A172 (cell line): ENCODE measurements at places on chromosomes 16 and 17. TPM values are rescaled to one million over a fixed set of nuclear protein-coding genes. Genes with fewer than 3 reads are reported as not detected.

- DNase-seq, result no peak
These were observed 1.5 kb downstream of the MCRIP1 start for GRCh38 chr17:81831563-81831956.

DNA sequence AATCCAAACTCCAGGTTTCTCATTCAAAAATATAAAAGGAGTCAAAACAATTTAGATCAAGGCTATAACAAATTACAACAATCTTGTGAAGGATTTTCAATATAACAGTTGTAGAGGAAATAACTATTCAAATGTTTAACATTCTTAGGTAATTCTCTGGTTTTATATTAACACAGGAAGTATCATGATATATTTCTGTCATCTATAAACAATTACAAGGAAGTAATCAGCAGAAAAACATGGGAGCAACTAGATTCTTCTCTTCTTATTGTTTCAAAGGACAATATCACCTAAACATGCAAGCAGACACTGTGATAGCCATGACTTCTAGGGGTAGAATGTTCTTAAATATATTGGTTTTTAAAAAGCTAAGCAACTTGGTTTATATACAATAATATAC is 49.9 kb downstream of the FBXL20 start:
- DNase-seq, result no peak

- no peak for DNase-seq
These were observed 217.5 kb upstream of the CHMP6 start for GRCh38 chr17:80774146-80774545.

GRCh38 chr16:75931043-75931442 is 204.8 kb upstream of the CPHXL start:
- DNase-seq, result no peak

GRCh38 chr16:89395150-89396142 is 94.9 kb downstream of the ANKRD11 start:
- DNase-seq, result peak; percentile 95

- DNase-seq, result no peak
These were observed 88.0 kb upstream of the CREBBP start for GRCh38 chr16:3968551-3968950.

The ERN2 gene
- total RNA-seq, result not detected in 2 replicates

- DNase-seq, result no peak
These were observed 4.8 kb upstream of the GAA start for GRCh38 chr17:80096561-80097021.

DNA sequence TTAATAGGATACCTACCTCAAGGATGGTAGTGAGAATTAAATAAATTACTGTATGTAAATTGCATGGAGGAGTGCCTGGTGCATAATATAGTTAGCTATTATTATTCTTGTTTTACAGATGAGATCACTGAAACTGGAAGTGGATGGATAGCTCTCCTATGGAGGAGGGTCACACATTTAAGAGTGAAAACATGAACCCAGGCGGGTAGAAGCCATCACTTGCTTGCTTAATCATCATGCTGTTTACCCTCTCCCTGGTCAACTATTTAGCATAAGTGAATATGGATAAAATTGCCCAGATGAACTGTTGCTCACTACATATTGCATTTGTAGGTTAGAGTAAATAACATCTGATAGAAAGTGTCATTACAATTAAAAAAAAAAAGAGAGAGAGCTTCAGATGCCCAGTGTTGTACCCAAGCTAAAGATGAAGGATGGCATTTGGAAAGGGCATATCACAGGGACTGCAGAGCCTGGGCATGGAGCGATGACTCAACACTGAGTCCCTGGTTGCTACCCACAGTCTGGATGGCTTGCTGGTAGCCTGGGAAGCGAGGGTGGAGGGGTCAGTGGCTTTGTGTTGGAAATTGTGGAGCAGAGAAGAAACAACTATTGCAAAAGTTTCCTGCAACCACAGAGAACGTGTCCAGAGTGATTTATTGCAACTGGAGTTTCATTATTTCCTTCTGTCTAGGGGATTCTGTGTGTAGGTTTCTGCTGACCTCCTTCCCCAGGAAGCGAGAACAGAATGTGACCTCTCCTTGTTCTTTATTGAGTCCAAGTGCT is 414.4 kb downstream of the SHISA9 start:
- peak; percentile 95 for DNase-seq

The ACE gene
- 4.4 and 7.6 TPM in 2 replicates for total RNA-seq

DNA sequence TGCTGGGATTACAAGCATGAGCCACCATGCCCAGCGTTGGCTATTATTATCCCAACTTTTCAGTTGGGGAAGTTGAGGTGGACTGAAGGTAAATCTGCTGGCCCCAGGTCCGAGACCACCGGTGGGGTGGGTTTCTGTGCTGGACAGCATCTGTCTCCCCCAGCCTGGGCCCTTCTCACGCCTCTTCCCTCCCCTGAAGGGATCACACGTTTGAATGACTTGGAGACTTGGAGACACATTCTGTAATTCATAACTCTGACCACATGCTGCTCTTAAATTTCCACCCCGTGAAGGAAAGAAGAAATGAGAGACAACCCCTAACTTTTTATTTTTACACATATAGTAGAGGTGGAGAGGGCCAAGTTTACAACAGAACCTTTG is 109.8 kb downstream of the MSI2 start:
- DNase-seq, result no peak

DNA sequence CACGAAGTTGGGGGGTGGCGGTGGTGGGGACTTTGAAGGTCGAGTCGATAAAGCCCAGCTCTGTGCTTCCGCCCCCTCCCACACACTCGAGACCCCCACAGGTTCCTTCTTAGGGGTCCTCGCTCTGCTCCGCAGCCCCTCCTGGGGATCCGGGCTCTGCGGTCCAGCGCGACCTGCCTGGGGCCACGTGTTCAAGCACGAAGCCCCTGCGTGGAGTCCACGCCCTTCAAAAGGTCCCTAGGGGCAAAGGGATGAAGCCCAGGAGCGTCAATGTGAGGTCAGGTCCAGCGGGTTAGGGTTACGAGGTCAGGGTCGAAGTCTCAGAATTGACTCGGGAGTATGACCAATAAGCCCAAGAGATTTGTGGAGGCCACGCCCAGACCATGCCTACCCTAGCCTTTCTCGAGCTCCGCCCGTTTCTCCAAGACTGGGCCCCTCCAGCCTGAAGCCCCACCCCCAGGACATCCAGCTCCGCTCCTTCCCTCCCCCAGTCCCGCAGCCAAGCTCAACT is 786 bp upstream of the CACNA1G start:
- peak; percentile 52 for DNase-seq

DNA sequence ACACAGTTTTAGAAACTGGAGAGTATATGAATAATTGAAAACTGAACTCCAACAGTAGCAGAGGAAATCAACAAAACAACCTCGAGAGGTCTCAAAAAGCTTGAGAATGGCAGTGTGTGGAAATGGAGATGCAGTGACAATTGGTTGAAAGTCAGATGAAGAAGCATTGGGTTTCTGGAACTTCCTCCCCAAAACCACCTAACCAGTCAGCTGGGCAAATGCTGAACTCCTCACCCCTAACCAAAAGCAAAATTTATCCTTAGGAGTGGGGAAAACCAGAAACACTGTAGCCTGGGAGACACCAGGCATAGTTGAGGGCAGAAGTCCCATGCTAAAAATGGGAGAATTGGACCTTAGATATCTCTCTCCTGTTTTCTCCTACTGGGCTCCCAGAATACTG is 109.9 kb downstream of the TANC2 start:
- no peak for DNase-seq

DNA sequence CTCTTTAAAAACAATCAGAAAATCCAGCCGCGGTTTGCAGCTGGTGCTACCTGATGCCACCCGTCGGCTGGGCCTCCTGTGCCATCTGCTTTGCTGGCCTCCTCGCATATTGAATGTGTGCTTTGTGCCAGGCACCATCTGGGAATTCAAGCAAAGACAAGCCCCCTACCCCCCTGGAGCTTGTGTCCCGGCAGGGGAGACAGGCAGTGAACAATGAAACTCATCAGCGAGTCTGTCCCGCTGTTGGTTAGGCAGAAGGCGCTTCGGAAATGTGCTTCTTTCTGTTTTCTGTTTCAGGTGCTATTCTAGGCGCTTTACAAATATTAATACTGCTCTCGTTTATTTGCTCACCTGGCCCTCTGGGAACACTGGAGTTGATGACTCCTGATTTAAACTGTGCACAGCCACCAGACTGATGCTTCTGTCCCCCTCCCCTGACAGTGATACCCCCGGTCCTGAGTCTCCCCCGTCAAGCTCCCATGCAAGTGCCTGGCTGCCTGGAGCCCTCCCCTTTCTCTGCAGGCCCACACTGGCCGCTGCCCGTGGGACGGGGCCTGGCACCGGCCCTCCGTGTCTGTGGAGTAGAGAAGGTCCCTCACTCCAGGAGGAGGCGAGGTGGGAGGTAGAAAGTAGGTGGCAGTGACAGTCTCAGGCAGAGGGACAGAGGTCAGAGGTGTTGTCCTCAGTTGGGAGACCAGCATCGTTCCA is 126.1 kb upstream of the PLCG2 start:
- DNase-seq, result no peak

- no peak for DNase-seq
These were observed 7.7 kb downstream of the CORO6 start for GRCh38 chr17:29615048-29615385.

The KRTAP9-4 gene
- not detected in 2 replicates for total RNA-seq

- no peak for DNase-seq
These were observed 41.4 kb upstream of the CLEC18A start for GRCh38 chr16:69909760-69910159.

DNA sequence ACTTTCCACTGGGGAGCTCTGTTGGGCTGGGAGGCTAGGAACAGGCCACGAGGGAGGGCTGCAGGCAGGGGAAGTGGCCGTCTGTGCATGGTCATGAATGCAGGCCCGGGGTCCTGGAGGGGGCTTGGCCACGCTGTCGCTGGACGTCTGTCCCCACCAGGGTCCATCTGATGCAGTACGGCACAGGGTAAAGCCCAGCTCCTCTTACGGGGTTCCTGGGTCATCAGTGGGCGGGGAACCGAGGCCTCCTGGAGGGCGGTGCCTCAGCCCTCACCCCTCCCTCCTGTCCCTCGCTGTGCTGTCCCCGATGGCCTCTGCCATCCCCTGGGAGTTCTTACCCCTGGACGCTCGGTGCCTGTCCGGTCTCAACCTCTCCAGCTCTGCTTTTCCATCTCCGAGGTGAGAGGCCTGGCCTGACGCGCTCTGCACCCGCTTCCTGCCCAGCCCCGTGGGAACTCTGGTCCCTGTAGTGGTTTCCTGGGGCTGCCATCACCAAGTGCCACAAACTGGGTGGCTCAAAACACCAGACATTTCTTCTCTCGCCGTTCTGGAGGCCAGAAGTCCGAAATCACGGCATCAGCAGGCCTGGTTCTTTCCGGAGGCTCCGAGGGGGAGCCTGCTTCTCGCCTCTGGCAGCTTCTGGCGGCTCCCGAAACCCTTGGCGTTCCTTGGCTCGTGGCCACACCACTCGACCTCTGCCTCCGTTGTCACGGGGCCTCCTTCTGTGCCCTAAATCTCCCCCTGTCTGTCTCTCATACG is 182.8 kb downstream of the SEC14L1 start:
- peak; percentile 81 for DNase-seq

DNA sequence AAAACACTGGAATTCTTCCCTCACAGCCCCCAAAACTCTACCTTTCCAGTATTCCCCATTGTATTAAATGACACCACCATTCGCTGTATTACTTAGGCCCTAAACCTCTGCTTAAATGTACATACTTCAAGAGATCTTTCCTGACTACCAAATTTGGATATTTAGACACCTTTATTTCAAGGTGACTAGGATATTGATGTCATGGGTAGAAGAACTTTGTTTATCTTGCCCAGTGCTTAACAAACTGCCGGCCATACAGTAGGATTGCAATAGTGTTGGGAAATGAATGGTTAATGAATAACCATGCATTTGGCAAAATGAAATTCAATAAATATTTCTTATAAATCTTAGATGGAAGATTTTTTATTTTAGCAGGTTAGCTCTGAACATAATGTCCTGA is 86.2 kb upstream of the CA10 start:
- no peak for DNase-seq

DNA sequence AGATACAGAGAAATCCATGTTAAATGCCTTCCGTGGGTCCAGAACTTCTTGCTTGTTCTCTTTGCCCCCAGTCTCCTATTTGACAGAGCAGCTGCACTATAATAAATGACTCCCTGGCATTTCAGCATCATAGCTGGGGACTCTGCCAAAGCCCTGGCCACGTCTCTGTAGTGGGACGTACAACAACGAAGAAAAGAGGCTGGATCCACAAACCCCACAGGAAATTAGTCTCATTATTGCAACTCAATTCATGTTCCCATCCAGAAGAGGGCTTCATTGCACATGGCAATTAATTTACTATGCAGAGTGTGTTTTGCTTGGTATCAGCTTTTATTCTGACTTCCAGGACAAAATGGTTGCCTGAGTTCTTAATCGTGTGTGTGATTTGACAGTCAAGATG is 121.3 kb downstream of the CDH13 start:
- DNase-seq, result peak; percentile 62

DNA sequence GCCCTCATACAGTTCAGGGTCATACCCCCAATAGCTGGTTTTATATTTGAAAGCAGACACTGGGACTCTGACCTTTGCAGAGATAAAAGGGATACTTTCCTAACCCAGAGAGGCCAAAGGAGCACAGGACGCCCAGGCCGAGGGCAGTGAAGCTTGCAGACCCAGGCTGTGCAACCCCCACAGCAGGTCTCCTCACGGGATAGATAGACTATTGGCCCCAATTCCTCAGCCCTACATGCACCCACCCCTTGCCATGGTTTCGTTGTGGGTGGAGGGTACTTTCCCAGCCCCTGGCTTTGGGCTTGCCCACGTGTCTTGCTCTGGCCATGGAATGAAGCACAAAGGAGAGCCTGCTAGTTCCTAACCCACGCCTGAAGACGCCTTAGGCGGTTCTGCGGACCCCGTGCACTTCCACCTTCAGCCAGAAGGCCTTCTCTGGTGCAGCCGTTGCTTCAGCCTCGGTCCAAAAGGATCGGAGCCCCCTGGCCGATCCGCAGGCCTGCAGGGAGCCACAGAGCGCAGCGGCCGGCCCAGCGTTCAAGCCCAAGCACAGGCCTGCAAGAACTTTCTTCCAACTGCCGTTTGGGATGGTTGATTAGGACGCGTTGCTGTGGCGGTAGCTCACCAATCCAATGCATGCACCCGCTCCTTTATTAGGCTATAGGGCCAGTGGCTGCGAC is 9.8 kb upstream of the BRCA1 start:
- no peak for DNase-seq

The ZNF629 gene
- 20.5 and 20.8 TPM in 2 replicates for total RNA-seq

DNA sequence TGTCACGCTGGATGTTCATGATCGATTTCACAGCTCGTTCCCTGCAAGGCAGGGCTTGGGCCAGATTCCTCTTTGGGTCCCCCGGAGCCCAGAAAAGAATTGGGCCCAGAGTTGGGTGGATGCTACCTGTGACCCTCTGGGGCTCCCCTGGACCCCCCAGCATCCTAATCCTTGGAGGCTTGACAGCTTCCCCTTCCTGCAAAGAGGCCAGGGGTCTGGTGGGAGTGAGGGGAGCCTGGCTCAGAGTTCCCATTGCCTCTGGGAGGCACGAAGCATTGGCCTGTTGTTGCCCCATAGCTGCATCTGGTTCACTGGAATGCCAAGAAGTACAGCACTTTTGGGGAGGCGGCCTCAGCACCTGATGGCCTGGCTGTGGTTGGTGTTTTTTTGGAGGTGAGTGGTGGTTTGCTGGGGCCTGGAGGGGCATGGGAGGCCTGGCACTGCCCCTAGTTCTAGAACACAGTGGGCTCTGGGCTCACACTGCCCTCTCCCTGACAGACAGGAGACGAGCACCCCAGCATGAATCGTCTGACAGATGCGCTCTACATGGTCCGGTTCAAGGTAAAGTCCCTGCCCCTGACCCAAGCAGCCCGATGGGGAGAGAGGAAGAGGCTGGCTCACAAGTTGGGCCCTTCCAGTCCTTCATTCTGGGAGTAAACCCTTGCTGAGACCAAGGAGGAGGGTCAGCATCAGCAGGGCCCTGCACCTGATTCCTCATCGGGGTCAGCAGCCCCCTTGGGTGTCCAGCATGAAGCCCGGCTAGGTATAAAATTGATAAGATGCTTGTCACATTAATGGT is 7.2 kb downstream of the CA7 start:
- no peak for DNase-seq
